ENCODE measurements at places on chromosomes 7 and 10.

GRCh38 chr10:10902951-10903350, 114.7 kb upstream of the CELF2 start:
- DNase-seq = no peak

DNA sequence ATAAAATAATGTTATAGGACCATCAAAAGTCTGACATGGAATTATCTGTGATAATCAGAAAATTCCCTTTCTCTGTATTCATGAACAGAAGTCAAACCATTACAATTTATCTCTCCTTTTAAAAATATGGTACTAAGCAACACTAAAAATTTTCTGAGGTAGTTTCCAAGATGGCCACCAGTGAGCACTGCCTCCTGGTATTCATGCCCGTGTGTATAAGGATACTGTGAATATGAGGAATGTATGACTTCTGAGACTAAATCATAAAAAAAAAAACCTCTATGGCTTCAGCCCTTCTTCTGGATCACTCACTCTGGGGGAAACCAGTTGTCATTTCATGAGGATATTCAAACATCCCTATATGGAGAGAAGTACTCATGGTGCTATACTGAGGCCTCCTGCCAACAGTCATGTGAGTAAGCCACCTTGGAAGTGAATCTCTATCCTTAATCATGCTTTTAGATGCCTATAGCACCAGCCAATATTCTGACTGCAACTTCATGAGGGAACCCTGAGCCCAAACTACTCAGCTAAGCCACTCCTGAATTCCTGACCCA, 41.1 kb downstream of the SIRT1 start:
- no peak for DNase-seq

DNA sequence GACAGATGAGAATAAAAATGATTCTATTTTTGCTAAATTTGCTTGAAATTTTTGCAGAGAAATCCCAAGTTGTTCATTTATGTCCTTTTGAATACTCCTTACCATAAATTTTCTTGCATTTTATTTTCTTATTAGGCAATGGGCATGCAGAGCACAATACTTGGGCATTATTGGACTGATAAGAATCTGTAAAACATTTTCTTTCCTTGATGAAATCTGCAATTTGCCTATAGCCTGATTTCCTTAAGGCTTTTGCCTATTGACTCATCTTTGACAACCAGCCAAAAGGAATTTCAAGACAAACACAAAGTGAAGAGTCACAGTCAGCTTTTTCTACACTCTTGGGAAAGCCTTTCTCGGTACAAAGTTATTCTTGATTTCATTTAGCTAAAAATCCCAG, 30.5 kb upstream of the GNAT3 start:
- no peak for DNase-seq

- no peak for DNase-seq
Measured at GRCh38 chr10:106508950-106509349, 655.6 kb downstream of the SORCS1 start.

- DNase-seq = no peak
Measured at GRCh38 chr10:80154978-80155695, 22.6 kb downstream of the PLAC9 start.

GRCh38 chr10:29471544-29471859, 163.3 kb downstream of the SVIL start:
- no peak for DNase-seq
